ENCODE measurements at places on chromosomes 1 and 21.

DNA sequence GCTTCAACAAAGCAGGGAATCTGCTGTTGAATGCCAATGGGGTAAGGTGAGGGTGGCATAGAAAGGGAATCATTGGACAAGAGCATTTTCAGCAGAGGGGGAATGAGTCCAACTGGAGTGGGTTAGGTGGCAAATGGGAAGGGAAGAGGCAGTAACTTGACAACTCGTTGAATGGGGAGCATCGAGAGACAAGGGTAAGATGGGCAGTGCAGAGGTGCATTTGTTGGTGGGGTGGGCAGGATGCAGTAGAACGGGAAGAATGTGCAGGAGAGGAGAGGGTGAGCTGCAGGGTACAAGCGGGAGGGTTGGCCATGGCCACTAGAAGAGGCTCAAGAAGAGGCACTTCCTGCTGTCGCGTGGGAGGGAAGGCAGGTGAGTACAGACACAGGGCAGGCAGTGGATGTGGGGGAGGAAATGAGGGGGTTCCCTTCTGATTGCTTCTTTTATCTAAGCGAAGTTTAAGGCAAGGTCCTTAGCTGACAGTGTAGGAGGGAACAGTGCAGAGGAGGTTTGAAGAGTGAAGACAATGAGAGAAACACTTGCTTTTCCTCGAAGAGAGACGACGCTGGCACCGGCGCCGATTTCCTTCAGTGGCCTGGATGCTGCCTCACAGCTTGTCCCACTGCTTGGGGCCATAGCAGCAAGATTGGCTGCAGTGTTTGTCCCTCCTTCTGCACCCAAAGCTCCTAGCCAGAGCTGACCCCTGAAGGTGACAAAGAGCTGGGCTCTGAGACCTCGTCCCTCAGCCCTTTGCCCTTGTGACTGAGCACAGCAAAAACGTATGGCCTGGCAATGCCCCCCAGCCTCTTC lies 3.2 kb upstream of the IKBKE start:
- no peak for DNase-seq

DNA sequence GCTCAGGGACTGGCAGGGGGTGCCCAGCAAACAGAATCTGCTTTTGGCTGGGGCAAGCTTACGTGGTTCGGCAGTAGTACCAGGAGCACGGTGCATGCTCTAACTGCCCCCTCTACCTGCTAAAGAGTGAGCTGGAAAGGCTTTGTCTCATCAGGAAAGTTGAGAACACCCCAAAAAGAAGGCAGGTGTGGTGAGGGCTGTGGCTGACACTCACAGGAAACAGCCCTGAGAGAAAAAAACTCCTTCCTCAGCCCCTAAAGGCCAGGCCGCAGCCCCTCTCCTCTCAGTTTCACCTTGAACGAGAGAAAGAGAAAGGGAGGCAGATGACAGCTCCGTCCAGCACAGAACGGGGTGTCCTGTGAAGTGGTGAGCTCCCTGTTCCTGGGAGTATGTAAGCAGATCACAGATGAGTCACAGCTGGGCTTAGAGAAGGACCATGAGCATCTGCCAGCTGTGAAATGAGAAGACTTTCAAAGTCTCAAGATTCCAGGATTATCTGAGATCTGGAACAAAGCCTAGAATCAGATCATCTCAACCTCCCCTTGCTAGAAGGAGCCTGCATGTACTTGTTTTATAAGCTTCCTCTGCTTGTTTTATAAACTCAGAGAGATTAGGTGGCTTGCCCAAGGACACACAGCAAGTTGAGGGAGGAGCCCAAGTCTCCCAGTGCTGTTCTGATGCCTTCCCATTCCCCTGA lies 13.4 kb downstream of the LAPTM5 start:
- DNase-seq: no peak

GRCh38 chr1:94130851-94131595 lies 10.1 kb upstream of the ABCA4 start:
- no peak for DNase-seq

DNA sequence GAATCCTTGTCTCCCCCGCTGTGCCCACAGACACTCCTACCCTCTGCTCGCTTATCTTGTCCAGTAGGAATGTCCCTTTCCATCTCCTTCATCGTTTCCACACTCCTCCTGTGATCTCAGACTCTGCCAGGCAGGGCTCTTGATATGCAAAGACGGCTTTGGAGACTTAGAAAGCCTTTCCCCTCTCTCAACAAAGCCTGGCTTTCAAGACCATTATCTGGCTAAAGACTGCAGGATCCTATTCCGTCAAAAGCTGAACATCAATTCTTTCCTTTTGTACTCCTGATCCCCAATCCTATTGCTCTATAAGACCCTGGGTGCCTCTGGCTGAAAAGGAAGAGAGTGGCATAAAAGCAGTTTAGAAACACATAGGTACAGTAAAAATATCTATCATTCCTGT lies 63.9 kb downstream of the SDC3 start:
- no peak for DNase-seq

GRCh38 chr1:165891111-165891860 lies 63.9 kb downstream of the UCK2 start:
- DNase-seq: no peak

DNA sequence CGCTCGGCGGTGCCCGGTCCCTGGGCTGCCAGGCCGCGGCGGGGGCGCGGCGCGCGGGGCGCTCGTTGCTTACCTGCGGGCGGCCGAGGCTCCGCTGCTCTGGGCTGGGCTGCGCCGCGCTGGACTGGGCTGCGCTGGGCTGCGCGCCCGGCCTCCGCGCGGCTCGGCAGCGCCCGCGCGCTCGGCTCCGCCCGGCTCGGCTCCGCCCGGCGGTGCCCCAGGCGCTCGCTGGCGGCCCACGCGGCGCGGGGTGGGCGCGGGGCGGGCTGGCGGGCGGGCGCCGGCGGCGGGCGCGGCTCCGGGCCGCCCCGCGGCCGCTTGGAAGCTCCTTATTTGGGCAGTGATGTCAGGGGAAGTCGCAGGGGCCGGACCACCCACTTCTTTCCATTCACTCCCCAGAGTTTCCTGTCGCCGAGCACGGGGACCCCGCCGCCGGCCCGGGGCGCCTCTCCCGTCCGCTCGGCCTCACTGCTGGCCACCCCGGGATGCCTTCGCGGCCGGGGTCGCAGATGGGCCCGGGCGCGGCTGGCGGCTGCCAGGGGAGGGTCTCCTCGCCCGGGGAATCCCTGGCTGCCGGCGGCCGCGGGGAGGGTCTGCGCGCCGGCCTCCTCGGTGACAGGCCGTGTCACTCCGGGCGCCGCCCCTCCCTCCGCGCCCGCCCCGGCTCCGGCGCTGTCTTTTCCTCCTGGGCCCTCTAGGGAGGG lies 177.7 kb upstream of the EDN2 start:
- DNase-seq: no peak

- no peak for DNase-seq
These were observed 57.9 kb downstream of the SLC19A1 start for GRCh38 chr21:45484318-45484717.

DNA sequence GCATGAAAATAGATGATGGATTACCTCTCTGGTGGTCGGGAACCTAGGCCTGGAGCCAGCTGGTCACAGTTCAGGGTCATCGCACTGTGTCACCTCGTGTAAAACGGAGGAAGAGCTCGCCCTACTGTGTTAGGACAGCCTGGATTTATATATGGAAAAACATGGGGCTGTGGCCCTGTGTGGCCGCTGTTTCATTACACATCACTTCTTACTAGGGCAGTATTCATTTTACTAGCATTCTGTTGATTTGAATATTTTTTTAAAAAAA lies 104.5 kb upstream of the COL6A1 start:
- no peak for DNase-seq

GRCh38 chr1:86137436-86137835 lies 19.1 kb downstream of the COL24A1 start:
- no peak for DNase-seq

DNA sequence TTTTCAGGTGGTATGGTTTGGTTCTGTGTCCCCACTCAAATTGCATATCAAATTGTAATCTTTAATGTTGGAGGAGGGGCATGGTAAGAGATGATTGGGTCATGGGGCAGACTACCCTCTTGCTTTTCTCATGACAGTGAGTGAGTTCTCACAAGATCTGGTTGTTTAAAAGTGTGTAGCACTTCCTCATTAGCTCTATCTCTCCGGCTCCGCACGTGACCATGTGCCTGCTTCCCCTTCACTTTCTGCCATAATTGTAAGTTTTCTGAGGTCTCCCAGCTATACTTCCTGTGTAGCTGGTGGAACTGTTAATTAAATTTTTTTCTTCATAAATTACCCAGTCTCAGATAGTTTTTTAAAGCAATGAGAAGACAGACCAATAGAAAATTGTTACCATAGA lies 843.2 kb downstream of the AMY1C start:
- no peak for DNase-seq

DNA sequence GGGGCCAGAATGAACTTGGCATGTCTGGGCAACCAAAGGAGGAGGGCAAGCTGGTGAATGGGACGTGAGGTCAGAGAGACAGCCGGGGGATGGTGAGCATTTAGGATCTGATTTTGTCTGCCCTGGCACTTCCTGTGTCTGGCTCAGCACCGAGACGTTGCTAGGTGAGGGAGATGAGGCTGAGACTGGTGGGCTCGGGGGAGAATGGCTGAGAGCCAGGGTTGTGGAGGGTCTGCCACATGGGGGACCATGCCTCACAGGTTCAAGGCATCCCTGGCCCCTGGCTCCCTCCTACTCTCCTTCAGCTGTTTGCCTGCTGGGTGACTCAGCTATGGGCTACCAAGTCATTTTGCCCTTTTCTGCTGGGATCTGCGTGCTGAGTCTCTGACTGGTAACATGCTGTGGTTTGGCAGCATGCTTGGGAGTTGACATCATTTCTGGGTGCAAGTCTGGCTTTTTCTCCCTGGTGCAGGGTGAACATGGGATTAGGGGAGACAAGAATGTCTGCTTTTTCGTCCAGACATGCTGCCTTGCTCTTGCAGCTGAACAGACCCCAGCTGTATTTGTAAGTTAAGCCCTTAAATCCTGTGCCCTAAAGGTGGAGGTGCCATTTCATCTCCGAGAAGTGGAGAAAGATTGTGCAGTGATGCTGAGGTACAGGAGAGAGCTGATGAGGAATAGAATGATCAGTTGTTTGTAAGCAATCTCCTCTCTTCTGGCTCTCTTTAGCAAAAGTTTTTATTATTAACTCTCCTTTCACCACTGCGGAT lies 17.6 kb downstream of the GALNT2 start:
- DNase-seq: no peak

- DNase-seq: no peak
These were observed 70.8 kb upstream of the PRKACB start for GRCh38 chr1:84073266-84073665.

- DNase-seq: no peak
These were observed 212.7 kb downstream of the ZP4 start for GRCh38 chr1:237677979-237678378.

- no peak for DNase-seq
These were observed 841 bp downstream of the SNX27 start for GRCh38 chr1:151612501-151613281.

GRCh38 chr1:66172272-66172671 lies 361.7 kb upstream of the SGIP1 start:
- no peak for DNase-seq

DNA sequence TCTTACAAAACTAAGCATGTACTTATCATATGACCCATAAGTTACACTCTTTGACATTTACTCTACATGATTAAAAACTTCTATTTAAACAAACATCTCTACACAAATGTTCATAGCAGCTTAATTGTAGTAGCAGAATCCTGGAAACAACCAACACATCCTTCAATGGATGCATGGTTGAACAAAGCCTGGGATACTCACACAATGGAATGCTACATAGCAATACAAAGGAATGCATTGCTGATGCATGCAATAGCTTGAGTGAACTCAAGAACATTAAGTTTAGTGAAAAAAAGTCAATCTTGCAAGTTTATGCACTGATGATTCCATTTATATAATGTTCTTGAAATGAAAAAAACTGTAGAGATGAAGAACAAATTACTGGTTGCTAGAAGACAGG lies 686.9 kb downstream of the LRRIQ3 start:
- no peak for DNase-seq
